Islet precursor cell (in vitro differentiated cells): ENCODE measurements at places on chromosomes 2 and 18.
A peak's percentile ranks its signal among the peaks of the same experiment; 100 is the strongest.

- DNase-seq: no peak
Observed at GRCh38 chr2:95284886-95285541, 10.8 kb downstream of the PROM2 start.

- peak; percentile 95 for DNase-seq
Observed at GRCh38 chr2:27428213-27428977, at the start of gene NRBP1. NRBP1 (plus strand) TSS chr2:27428631; CDS start chr2:27433274, 4,643 bp downstream.

DNA sequence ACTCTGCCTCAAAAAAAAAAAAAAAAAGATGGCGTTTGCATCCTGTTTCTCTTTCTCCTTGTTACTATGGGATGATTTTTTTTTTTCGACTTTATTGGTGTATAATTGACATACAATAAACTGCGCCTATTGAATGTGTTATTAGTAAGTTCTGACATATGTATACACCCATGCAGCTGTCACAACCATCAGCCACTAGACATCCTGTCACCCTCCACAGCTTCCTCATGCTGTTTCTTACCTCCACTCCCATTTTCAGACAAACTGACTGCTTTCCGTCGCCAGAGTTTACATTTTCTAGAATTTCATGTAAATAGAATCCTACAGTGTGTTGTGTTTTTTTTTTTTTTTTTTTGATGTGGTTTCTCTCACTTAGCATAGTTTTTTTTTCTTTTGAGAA lies 27.9 kb downstream of the RRM2 start:
- no peak for DNase-seq

GRCh38 chr2:65611488-65611887 lies 179.1 kb upstream of the SPRED2 start:
- no peak for DNase-seq

- peak; percentile 55 for DNase-seq
Observed at GRCh38 chr18:78996741-78997490, 17.3 kb downstream of the SALL3 start.
